Activated CD8-positive, alpha-beta memory T cell treated with anti-CD3 and anti-CD28 coated beads, Interleukin-2, amount 50 U/mL, for 4 hours (primary cell): ENCODE measurements at places on chromosomes 1 and 21.

GRCh38 chr1:22351768-22352080, 99.9 kb upstream of the ZBTB40 start:
- no peak for DNase-seq

- no peak for DNase-seq
Measured at GRCh38 chr1:203763505-203763904, 1.5 kb upstream of the LAX1 start.

DNA sequence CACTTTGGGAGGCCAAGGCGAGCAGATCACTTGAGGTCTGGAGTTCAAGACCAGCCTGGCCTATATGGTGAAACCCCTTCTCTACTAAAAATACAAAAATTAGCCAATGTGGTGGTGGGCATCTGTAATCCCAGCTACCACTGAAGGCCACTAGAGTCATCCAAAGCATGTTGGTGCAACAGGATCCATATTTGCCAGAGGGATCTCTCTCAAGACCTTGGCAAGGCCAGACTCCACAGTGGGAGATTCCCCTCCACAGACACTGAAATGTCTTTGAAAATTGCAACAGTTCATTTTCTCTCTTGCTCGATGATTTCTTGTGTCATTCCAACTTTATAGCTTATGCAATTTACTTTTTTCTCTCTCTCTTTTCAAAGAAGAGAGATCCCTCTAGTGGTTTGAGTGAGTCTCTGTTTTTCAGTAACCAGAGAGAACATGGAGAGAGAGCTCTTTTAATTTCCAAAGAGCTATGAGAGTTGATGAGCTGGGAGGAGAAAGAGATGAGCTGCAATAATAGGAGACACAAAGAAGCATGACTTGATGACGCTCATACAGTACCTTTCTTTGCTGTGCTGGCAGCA, 176.8 kb upstream of the USP25 start:
- no peak for DNase-seq

DNA sequence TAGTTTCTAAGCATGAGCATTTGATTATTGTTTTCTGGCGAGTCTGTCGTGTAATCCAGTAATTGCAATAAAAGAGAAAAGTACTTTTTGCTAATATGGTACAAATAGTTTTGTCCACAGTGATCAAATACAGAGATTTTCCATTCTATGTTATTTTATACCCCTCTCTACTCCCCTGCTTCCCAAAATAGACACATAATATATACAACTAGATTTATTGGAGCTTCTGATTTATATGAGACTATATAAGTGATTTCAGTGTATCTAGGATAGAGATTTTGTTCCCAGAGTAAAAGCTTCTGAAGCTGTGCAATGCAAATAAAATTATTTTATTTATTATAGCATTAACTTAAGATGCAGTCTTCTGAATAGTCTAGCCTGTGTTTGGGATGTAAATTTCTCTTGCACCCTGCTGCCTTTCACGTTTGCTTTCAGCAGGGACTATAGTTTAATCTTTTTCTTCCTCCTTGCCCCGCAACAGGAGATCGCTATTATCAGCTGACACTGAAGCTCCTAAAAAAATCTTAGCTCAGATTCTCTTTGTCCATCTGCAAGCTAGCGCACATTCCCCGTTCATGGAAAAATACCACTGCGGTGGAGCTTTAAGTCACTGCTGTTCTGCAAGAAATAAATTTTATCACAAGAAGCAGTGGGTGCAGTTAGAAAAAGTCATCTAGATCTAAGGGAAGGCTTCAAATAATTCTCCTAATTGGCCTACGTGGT, 273.3 kb downstream of the DISC1 start:
- DNase-seq = no peak

DNA sequence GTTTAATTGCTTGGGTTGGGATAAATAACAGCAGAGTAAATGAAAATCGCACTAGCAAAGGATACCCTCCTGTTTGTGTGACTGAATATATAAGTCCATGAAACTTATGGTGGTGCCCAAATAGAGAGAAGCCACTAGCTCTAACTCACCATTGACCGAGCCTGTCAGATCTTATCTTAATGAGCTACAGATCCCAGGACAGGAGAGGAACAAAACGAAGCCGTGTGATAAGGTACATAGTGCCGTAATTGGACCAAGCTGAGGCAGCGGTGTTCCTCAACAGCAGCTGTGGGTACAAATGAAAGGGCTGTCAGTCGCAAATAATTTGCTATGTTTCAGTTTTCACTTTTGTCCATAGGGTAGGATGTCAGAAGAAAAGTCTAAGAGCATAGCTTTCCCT, 276.1 kb downstream of the PTBP2 start:
- no peak for DNase-seq

- no peak for DNase-seq
Measured at GRCh38 chr1:24156542-24157260, 13.8 kb upstream of the IL22RA1 start.

DNA sequence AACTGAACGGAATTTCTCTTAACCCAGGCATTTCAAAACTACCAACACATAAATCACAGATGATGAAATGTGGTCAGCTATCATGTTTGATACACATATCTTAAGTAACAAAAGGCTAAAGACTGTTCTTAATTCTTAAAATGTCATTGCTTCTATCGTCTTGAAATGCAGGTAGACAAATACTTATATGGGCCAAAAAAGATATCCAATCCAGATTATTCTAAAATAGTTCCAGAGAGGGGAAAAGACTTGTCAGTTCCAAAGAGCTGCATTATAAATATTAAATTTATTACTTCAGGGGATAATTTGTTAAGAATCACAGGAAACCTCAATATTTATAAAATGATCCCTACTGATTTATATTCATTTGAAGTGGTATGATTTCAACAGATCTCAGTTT, 259.4 kb downstream of the FAF1 start:
- no peak for DNase-seq

GRCh38 chr1:193727850-193728249, 541.4 kb upstream of the B3GALT2 start:
- no peak for DNase-seq

DNA sequence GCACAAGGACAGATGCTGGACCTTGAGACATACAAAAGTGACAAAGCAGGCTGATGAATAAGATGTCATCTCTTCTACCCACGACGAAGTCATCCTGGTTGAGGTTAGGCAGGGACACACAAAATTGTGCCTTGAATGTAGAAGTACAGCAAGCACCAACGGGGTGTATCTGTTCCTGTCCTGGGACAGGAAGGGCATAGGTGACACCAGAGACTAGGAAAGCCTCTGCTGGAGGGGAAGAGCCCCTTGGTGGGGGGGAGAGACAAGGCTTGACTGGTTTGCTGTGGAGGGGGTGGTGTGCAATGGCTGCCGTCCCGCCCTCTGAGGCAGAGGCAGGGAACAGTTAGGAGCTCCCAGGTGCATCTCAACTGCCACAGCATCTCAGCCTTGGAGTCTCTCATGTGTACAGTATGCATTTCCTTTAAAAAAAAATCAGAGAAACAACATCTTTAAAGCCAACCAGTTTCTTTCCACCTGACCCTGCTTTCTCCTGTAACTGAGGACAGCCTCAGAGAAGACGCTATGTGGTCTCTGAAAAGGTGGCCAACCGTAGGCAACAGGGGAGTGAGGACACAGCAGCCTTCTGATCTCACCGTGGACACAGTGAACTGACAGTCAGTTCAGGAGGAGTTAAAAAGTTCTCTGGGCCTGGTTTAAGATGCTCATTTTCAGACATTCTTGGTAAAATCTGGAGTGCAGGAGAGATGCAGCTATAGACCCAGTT, 17.7 kb upstream of the GFI1 start:
- no peak for DNase-seq

- no peak for DNase-seq
Measured at GRCh38 chr1:113659556-113659955, 99.7 kb downstream of the PHTF1 start.

DNA sequence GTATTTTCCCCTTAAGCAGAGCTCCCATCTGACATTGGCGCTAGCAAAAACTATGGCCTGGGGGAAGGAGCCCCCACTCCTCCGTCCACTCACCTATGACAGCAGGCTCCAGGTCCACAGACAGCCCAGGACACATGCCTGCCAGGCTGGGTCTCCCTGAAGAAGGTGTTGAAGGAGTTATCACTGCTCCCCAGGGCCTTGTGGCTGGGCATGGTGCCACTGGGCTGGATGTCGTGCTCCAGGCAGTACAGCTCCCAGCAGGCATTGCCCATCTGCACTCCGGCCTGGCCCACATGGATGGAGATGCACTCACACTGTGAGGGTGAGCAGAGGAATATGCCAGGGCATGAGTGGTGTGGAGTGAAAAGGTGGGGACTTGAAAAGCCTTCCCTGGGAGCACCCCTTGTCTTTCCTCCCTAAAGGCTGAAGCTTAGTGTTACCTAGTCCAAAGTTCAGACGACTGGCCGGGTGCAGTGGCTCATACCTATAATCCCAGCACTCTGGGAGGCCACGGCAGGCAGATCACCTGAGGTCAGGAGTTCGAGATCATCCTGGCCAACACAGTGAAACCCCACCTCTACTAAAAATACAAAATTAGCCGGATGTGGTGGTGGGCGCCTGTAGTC, 30.0 kb downstream of the RABIF start:
- DNase-seq = no peak

DNA sequence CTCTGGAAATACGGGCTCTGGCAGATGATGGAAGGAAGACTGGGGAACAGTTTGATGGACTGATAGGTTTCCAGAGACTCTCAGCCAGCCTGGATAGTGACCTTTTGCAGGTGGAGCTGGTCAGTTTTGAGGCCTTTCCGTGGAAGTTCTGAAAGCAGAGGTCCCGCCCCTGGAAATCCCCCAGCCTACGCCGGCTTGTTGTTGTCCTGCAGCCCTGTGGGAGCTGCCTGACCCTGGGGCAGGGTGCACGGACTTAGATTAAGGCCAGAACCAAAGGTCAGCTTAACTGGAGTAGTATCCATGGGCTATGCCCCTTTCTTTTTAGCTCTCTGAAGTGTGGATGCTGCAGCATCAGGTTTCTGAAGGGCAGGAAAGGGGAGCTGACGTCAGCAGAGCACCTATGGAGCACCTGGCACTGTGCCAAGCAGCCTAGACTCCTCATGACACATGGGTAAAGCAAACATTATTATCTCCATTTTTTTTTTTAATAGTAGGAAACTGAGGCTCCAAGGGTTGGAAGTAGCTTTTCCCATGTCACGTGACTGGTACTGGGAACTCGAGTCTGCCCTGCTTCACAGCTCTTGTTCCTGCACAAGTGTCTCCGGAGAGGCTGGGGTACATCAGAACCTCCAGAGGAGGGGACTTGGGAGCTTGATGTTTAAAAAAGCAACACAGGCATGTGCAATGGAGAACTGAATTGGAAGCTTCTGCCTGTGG, 38.5 kb downstream of the IER5 start:
- DNase-seq = no peak

DNA sequence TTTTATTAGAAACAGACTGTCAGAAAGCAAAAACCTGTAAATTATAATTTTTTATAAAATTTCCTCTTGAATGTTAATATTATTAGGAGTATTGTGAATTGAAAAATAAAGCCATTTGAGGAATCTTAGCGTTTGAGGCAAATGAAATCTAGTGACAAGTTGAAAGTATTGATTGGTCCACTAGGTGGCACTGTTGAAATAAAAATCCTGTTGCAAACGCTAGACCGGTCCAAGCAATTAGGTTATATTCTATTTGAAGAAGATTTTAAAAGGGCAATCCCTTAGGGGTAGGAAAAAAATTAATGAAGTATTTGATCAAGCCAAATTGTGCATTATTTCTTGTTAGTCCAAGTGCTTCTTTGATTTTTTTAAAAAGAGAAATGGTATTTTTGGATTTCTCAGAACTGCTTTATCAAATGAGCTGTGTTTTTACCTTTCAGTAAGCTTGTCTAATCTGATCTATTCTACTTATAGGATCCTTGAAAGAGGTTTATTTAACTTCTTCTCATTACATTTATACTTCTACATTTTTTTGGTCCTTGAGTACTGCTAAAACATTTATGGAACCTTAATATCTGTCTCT, 57.7 kb downstream of the ATG4C start:
- DNase-seq = no peak

GRCh38 chr1:153417136-153417888, 992 bp downstream of the S100A7A start:
- DNase-seq = no peak

DNA sequence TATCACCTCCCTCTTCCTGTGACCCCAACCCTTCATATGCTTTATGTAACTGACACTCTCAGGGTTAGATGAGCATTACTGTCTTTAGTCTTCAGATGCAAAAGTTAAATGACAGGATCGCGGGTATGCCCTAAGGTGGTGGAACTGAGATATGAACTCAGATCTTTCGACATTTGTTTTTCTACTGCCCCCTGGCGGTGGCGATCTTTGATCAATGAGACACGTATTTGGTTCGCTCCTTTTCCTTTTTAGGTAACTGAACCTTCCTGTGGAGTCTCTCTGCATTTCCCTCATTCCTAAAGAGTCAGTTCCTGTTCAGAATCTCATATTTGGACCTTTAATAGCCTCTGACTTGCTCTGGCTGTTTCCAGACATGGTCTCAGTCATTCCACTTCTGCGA, 47.8 kb upstream of the ZP4 start:
- DNase-seq = no peak

- no peak for DNase-seq
Measured at GRCh38 chr21:46336603-46337002, 12.6 kb downstream of the PCNT start.

- no peak for DNase-seq
Measured at GRCh38 chr1:14598498-14599182, at the start of gene KAZN. TSS of gene KAZN (plus strand) at chr1:14598685.

- DNase-seq = no peak
Measured at GRCh38 chr1:107678993-107679392, 286.0 kb downstream of the VAV3 start.

DNA sequence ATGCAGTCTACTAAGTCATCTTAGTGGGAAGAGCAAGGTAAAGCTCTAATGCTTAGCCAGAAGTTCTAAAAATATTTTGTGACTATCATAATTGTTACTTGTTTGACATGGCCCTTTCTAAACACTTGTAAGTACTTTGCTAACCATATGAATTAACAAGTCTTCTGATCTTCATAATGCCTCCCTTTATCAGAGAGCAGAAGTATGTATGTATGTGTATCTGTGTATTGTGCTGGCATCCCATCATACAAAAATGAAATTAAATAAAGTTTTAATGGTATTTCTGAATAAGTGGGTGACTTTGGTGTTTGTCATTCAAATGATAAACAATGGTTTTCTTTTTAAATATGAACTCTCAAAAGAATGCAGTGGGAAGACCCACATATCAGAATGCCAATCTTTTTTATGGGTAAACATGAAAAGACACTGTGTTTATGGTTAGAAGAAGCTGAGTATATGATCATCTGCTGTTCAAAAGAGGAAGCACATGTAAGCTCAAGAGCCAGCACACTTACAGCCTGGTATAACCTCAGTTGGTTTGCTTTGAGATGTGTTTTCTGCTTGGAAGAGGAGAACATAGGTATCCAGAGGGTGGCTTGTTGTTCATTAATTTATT, 159.6 kb downstream of the CLEC20A start:
- no peak for DNase-seq

- no peak for DNase-seq
Measured at GRCh38 chr21:32523988-32524719, 61.2 kb downstream of the TCP10L start.

DNA sequence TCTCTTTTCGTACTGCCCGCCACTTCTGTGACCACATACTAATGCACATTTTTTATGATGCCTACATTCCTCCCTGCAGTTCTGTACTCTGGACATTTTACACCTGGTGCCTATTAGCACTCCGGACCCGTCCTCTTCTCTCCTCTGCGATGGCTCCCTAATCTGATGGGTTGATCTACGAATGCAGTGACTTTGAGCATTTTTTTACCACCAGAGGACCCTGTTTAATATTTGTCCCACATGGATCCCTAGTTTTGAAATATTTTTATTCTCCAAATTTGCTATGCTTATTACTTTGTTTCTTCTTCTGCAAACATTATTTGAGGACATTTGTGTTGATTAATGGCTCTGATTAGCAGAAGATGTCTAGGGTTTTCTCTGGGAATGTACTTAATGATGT, 5.2 kb downstream of the PPFIA4 start:
- DNase-seq = no peak
